SK-N-SH (cell line): ENCODE measurements at places on chromosomes 16 and 17.

DNA sequence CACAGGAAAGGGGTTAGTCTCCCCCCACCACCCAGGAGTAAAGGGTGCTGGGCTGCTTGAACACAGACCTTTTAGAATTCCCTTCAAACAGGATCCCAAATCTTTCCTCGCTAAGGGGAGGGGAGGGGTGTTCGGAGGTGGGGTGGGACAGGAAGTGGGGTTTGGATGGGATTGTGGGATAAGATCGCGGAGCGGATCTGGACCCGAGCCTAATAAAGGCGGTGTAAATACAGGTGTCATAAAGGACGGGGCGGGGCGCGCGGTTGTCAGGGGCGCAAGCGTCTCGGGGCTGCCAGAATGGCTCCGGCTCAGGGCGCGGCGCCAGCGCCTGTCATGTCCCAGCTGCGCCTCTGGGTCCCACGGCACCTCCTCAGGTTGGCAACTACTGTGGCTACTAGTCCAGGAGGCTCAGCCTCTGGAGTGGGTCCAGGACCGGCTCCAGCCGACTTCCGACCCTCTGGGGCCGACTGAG lies 59.8 kb upstream of the FBXO47 start:
- peak; percentile 63 for DNase-seq

DNA sequence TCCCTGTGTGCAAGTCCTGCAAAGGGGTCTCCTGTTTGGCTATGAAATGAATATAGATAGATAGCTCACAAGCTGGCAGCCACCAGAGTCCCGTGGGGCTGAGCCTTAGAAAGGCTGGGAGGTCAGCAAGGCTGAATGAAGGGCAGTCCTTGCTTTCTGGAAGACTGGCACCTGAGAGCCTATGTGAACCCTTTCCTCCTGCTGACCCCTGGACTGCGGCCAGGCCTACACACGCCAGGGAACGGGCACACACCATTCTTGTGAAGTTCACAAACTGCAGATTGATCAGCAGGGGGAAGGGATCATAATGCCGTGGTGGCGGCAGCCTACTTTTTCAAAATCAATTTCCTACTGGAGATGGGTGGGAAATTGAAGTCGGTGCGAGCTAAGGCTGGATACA lies 985 bp upstream of the C17orf107 start:
- no peak for DNase-seq

GRCh38 chr16:12900156-12900555 lies 1.2 kb upstream of the SHISA9 start:
- no peak for DNase-seq

DNA sequence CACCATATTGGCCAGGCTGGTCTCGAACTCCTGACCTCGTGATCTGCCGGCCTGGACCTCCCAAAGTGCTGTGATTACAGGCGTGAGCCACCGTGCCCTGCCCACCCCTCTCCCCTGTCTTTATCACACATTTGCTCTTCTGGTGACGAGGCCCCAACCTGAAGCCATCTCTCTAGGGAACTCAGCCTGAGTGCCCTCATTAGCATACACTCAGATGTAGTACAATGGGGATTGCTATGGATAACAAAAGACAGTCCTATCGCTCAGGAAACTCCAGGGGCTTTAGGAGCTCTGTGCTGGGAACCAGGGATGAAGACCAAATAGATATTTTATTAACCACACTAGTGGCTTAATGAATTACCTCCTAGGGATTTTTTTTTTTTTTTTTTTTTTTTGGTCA lies 100.7 kb downstream of the MARF1 start:
- no peak for DNase-seq

GRCh38 chr17:60087882-60088669 lies 9.4 kb upstream of the HEATR6 start:
- no peak for DNase-seq

- DNase-seq, result no peak
These were observed 443.6 kb downstream of the WWOX start for GRCh38 chr16:78543023-78543422.

DNA sequence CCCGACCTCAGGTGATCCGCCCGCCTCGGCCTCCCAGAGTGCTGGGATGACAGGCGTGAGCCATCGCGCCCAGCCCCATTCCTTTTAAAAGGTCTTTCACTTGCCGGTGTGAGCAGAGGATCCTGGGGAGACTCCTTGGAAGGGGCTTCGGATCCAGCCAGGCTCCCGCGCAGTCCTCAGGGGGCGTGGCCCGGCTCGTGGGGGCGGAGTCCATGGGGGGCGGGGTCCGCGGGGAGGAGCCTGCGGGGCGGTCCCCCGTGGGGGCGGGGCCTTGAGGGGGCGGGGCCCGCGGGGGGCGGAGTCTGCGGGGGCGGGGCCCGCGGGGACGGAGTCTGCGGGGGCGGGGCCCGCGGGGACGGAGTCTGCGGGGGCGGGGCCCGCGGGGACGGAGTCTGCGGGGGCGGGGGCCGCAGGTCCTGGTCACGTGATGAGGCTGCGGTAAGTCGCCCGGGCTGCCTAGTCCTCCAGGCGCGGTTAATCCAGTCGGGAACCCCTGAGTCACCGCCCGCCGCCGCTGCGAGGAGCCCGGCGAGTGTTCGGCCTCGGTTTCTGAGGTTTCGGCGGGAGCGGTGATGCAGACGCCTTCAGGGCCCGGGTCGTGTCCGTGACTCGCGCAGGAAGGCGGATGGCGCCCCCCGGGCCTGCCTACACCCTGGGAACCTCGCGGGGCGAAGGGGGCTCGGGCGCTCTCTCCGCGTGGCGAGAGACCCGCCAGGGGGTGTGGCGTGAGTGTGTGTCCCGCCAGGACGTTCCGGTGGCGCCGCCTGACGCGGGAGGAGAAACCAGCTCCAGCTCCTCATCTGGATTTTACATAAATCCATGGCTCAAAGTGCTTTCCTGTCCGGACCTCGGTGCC lies 23.6 kb upstream of the ABR start:
- DNase-seq, result peak; percentile 100

GRCh38 chr17:15381707-15382106 lies 40.3 kb upstream of the TEKT3 start:
- no peak for DNase-seq

GRCh38 chr17:50452630-50453300 lies 15.9 kb downstream of the CHAD start:
- DNase-seq, result no peak

GRCh38 chr17:1563786-1564613 lies 1.4 kb upstream of the PITPNA start:
- DNase-seq, result no peak

DNA sequence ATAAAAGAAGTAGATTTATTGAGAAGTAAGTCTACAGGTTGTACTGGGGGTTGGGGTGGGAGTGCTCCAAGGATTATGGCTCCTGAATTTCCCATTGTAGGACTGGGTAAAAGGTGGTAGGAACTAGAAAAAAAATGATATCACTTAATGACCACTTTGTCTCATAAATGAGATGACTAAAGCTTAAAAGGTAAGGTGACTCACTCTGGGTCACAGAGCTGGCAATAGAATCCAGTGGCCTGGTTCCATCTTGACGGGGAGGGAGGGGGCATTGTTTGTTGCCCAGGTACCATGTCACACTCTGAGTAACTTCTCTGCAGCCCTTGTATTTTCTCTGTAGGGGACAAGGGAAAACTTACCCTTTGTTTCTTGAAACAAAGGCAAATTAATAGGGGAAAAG lies 126.1 kb downstream of the PITPNC1 start:
- no peak for DNase-seq
